Stimulated activated CD4-positive, alpha-beta T cell treated with anti-CD3 and anti-CD28 coated beads, Interleukin-15, amount 100 ng/mL, for 24 hours (primary cell): ENCODE measurements at places on chromosomes 6 and 20.

DNA sequence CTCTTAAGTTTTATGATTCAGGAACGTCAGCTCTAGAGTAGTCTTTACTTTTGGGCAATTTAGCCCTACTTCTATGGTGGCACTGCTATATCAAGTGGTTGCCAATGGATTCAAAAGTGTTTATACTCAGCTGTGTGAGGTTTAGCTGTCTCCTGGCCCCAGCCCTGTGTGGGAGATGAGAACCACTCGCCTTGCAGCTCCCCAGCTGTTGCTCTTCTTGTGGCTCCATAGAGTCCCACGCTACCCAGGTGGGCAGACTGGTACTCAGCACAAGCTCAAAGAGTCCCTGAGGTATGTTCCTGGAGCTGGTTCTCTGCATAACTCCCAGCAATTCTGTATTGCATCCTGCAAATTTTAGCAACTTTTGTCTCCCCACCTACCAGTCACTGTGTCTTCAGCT is 59.6 kb downstream of the C6orf118 start:
- no peak for DNase-seq

GRCh38 chr20:18400460-18400859 is 66.4 kb downstream of the DZANK1 start:
- no peak for DNase-seq

DNA sequence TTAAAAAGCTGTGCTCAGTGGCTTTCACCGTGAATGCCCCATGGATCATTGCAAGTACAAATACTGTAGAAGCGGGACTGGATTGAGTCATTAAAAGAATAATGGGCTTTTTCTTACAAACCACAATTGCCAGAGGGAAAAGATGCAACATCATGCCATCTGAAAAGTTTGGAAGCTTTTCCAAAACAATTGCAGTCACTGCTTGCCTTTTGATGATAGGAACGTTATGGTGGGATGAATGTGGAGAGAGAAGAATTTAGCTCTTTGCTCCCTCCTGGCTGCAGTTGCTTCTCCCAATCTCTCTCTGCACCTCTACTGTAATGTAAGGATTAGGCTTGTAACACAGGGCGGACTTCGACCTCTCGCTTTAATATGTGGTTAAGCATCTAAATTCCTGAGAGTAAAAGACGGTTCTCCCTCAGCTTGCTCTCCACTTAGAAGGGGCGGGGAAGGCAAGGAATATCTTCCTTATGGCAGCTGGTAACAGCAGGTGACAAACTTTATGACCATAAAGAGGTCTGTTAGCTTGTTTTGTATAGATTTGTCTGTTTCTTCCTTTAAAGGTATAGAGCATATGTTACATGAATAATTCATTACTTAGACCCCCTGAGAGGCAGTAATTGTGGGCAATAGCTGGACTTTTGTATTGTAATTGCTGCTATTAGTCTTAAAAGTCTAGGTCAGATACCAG is 376.1 kb downstream of the UTRN start:
- DNase-seq: no peak

DNA sequence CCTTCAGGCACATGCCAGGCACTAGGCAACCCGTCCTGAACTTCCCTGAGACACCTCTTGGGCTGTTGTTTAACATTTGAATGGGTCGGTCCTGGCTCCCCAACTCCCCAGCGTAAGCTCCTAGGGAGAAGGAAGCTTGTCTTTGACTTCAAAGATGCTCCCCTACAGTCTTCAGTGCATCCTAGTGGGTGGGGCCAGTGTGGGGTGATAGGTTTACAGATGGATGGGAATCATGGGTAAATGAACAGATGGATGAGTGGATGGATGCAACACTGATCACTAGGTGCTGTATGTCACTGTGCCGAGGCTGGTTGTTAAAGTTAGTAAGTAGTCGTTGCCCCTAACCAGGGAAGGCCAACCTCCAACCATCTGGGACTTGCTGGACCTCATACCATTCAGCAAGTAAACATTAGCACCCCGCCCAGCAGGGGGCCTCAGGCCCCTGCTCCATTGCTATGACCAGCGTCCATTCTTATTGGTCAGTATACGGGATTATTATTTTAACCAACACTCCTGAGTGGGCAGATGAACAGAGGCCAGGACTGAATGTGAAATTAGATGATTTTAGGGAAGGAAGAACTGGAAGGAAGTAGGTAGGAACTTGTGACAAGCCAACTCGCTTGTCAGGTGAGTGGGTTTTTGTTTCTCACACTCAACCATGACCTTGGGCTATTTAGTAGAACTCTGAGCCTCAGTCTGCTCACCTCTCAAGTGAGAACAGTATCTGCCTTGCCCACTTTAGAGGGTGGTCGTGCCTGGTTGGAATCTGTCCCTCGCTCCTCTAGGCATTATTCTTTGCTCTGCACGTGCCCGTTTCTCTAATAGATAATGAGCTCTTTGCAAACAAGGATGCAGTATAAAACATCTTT is 82.9 kb upstream of the FOXP4 start:
- DNase-seq: peak; percentile 36

DNA sequence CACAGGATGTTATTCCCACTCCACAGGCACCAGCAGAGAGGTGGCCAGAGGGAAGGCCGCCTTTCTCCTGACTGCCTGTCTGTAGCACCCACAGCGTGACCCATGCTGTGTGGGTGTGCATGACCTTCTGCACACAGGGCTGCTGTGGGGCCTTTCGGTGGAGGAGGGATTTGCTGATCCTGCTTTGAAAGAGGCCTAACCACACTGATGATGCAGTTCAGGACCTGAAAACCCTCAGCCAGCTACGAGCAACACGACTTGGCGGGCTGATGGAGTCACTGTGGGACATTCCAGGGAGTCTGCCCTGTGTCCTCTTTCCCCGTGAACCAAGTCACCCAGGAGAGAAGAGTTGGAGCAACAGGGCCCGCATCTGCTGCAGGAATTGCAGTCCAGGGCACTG is 49.1 kb downstream of the SYTL3 start:
- DNase-seq: peak; percentile 30

DNA sequence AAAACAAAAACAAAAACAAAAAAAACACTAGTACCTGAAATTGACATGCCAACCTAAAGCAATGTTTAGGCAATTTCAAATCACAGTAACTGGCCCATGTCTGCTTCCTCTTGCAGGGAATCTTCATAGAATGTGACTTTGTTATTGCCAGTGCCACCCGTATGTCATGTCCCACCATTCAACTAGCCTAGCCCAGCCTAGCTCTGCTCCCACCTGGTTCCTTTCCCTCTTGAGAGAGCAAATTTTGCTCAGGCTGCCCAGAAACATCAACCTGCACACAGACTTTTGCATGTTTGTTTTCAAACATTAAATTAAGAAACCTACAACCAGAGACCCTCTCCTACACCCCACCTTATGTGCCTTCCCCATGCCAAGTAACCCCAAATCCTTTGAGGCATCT is 124.8 kb upstream of the SLC2A12 start:
- DNase-seq: no peak

GRCh38 chr6:163332575-163332974 is 81.9 kb upstream of the QKI start:
- DNase-seq: no peak

DNA sequence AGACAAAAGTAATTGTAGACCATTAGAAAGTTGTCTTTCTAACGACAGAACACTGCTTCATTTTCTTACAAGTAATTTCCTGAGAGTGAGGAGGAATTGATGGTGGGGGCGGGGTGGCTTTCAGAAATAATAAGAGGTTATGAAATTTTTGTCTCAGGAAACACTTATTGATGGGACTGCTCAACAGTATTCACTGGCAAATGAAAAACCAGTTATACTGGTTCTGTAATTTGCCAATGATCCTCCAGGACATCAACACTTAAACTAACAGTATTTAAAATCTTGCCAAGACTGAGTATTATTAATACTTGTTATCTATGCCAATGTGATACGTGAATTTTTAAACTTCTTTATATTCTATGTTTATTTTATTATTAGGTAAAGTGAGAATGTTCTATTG is 41.8 kb upstream of the FUT9 start:
- no peak for DNase-seq

DNA sequence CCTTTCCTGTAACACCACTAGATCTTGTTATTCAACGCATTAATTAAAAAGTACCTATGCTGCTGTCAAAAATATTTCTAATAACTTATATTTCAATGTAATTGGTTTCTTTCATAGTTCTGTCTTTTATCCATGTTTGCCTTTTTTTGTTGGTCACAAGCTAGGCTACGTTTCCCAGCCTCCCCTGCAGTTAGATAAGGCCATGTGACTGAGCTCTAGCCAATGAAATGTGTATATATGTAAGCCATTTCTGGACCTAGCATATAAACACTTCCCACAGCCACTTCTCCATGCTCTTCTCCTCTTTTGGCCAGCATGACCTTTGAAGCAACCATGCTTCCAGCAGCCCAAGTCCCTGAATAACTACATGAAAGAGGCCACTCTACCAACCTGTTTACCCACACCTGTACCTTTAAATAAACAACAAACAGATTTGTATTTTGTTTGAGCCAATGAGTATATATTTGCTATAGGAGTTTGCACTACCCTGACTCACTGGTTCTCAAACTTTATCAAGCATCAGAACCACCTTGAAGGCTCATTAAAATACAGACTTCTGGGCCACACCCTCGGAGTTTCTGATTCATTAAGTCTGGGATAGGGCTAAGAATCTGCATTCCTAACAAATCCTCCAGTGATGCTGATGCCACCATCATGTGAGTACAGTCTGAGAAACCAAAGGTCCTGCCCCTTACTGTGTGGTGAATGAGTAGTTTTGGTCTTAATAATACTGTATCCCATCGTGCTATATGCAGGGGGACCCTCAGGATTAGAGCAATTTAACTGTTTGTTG is 45.6 kb upstream of the BEND6 start:
- DNase-seq: no peak

DNA sequence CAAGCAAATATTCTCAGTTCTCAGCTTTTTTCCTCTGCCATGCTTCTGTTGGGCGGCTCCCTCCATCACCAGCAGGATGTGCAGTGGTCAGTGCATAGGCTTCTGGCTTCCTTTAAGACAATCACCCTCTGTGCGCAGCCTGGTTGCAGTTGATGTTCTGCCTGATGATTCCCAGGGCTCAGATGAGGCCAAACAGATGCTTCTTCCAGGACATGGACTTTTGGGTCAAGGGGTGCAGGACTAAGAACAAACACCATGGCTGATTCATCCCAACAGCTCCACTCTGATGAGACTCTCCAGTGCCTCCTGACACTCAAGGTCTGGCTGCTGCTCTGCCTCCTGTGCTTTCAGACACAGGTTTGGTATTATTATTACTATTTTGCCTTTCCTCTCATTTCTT is 554.8 kb upstream of the CDH4 start:
- DNase-seq: no peak

- DNase-seq: no peak
These were observed 336.1 kb downstream of the KHDRBS2 start for GRCh38 chr6:61949971-61950370.

DNA sequence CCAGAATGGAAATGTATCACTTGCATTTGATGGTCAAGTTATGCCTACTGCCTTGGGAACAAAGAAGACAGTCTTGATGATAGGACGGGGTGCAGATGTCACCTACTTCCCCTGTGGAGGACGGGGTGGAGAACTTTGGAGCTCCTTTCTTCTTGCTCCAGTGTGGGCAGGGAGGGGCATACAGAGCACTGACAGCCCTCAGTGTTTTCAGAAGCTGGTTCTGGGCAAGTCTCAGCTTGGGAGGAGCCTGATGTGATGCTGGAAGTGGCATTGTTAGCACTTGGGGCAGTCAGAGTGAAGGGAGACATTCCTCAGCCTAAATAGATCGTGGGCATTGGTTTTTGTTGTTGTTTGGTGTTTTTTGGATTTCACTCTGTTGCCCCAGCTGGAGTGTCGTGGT is 59.7 kb downstream of the SYNJ2 start:
- DNase-seq: no peak

DNA sequence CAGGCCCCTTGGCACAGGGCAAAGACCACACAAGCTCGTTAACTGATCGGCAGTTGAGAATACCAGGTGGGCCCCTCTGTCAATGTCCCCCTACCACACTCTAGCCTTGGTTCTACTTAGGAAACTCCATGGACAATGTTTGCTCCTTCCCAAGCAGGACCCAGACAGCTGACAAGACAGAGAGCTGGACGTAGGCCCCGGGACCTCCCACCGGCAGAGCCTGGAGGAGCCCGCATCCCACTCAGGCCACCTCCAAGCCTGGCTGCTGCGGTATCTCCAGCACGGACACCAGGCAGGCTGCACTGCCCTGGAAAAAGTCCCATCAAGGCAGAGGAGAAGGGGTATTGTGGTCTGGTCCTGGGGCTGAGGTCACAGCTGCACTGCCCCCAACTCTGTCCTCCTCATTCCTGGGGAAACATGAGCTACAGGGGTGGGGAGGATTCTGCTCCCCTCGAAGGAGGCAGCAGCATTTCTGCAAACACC is 6.2 kb upstream of the GRM4 start:
- DNase-seq: no peak

- no peak for DNase-seq
These were observed 119.0 kb upstream of the MCHR2 start for GRCh38 chr6:100112855-100113508.

GRCh38 chr6:77466055-77466450 is 2.8 kb upstream of the HTR1B start:
- DNase-seq: peak; percentile 51

DNA sequence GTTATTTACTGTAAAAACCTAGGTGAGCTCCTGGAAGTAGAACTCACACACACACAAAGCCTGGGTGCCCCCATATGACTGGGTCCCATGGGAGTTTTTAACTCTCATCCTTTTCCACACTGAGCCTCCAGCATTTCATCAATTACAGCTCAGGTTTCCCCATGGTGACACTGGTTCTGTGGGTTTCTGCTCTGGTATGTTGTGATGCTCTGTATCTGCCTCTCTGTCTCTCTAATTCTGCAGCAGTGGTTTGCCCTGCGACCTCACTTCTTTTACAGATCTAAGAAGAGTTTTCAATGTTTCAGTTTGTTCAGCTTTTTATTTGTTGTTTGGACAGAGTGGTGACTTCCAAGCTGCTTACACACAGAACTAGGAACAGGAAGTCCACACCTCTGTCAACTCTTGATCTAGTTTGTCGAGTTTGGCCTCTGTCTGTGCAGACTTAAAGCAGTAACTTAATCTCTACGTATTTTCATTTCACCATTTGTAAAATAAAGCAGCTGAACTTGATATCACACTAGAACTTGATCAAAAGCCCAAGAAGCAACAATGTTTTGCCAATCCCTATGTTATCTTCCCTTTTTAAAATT is 554.3 kb downstream of the EPHA7 start:
- DNase-seq: no peak

GRCh38 chr6:12393100-12393499 is 102.9 kb downstream of the EDN1 start:
- DNase-seq: no peak

- DNase-seq: peak; percentile 31
These were observed 29.2 kb upstream of the CEP85L start for GRCh38 chr6:118680452-118681095.

DNA sequence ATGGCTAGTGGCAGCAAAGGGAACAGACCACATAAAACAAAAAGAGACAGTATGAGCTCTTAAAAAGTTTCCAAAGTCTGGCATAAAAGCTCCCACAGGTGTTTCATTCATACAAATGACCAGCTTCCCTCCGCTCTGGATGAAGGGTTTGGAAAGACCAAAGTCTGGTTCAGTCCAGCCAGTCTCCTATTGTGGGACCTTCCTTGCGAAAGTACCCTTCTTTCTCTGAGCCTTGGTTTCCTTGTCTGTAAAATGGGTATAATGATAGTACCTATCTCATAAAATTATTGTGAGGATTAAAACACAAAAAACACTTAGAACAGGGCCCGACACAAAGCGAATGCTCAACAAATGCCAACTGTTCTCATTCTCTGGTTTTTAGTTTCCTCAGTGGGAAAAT is 77.2 kb downstream of the UNC5CL start:
- DNase-seq: no peak
